Activated CD8-positive, alpha-beta memory T cell treated with anti-CD3 and anti-CD28 coated beads, Interleukin-2, amount 50 U/mL, for 4 hours (primary cell): ENCODE measurements at places on chromosomes 16 and 17.

- no peak for DNase-seq
Observed at GRCh38 chr16:77987810-77988209, 34.5 kb upstream of the CLEC3A start.

- no peak for DNase-seq
Observed at GRCh38 chr16:12220766-12221165, 244.2 kb downstream of the SNX29 start.

- DNase-seq, result no peak
Observed at GRCh38 chr16:28867241-28867640, 3.6 kb downstream of the SH2B1 start.

DNA sequence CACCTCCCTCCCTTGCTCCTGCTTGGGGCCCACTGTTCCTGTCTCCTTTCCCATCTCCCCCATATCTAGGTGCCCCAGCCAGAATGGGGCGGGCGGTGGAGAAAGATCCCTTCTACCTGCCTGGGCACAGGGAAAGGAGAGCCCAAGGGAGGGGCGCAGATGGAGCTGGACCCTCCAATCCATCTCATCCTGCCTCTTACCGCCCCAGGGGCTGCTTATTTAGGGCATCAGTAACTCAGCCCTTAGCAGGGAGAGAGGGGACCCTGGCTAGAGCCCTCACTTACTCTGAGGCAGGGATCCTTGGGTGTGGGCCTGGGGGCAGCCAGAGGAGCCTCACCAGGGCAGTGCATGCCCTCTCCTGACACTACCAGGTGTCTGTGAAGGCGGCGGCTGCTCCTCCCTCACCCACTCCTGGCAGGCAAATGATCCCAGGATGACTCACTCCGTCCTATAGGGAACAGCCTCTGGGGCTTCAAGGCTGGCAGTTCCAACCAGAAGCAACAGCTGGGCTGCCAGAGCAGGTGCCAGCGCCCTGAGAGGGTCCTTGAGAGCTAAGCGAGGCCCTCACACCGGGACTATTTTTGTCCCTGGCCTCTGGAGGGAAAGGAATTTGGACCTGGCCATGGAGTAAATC lies 16.3 kb upstream of the BCAR1 start:
- no peak for DNase-seq

- no peak for DNase-seq
Observed at GRCh38 chr17:17419166-17419565, 57.6 kb upstream of the MED9 start.

GRCh38 chr17:54992797-54993639 lies 24.5 kb downstream of the STXBP4 start:
- no peak for DNase-seq

GRCh38 chr16:84314373-84314772 lies 19.7 kb downstream of the WFDC1 start:
- no peak for DNase-seq

DNA sequence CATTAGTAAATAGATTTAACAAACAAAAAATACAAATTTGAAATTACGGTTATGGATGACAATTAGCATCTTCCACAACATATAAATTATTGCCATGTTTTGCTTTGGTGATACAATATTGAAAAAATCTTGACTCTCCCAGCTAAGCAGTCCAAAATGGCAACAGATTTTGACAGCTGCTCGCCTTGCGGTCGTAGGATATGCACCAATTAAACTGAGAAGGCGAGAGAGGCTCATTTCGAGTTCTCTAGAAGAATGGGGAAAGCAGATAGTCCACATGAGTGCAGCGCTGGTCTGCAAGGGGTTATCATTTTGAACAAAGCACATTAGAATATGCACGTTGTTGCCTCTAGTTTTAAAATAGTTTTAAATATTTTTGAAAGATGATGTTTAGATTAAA lies 55.3 kb downstream of the AKAP1 start:
- no peak for DNase-seq

DNA sequence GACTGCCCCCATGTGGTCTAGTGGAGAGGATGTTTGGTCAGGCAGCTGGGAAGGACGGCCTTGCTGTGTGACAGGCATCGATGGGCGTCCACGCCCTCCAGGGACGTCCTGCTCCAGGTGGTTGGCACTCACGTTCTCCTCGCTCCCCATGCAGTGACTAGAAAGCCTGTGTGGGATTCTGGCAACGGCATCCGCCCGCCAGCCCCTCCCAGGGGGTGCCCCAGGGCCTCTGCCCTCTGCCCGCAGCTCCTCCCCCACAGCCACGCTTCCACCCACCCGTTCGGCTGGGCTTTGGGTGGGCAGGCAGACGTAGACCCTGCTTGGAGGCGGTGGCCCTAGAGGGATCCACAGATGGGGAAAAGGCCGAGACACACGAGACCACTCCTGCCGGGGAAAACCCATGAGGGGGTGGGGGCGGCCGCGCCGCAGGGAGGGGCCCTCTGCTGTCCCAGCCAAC lies 4.7 kb upstream of the IL17C start:
- peak; percentile 62 for DNase-seq

DNA sequence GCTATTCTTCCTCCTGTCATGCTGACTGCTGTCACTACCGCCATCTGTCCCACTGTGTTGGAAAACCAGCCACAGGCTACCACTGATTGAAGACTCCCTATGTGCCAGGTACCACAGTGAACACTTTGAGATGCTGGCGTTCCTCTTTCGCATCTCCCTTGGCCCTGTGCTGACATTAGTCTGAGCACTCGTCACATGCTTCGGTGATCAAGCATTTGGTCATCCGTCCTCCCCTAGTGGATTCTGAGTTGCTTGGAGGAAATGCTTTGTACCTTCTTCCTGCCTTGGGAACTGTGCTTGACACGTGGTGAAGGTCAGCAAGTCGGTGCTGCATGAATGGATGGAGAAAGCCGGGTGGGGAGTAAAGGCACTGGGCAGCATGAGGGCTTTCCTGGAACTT lies 260.1 kb downstream of the SNX29 start:
- DNase-seq, result no peak

GRCh38 chr16:46748775-46749705 lies 896 bp upstream of the MYLK3 start:
- DNase-seq, result no peak

DNA sequence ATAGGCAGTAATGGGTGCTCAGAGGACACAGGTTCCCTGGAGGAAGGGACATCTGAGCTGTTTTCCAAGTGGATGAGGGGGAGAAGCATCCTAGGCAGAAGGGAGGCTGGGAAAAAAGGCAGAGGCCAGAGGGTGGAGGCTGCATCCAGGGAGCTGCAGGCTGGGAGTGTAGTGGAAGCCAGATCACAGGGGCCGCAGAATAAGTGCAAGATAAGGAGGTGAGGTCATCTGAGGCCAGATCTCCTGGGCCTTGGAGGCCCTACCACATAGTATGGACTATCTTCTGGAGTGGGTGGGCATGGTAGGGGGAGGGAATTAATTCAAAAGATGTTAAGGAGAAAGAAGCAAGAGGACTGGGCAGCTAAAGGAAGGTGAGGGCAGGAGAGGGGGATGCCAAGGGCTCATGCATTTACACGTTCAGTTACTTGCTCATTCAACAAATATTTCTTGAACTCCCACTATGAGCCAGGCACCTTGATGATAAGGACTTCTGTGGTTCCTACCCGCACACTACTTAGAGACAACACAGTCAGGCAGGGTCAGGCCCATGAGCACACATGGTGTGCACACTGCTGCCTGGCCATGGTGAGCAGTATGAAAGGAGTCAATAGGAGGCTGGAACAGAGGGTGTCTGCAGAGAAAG lies 2.4 kb upstream of the RIPOR1 start:
- no peak for DNase-seq

DNA sequence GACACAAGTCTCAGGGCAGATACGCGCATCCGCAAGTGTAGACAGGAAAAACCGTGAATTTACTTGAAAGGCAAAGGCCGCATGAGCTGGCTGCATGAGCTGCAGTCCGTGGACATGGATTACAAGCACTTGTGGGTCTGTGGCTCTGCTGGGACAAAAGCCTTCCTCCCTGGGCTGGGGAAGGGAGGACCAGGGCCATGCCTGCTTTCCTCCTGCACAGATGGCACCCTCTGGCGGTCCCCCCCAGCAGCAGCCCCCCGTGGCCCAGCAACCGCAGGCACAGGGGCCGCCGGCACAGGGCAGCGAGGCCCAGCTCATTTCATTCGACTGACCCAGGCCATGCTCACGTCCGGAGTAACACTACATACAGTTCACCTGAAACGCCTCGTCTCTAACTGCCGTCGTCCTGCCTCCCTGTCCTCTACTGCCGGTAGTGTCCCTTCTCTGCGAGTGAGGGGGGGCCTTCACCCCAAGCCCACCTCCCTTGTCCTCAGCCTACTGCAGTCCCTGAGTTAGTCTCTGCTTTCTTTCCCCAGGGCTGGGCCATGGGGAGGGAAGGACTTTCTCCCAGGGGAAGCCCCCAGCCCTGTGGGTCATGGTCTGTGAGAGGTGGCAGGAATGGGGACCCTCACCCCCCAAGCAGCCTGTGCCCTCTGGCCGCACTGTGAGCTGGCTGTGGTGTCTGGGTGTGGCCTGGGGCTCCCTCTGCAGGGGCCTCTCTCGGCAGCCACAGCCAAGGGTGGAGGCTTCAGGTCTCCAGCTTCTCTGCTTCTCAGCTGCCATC lies 1.7 kb upstream of the MRPL12 start:
- no peak for DNase-seq

- DNase-seq, result no peak
Observed at GRCh38 chr16:57341062-57341440, 17.5 kb upstream of the CCL22 start.

DNA sequence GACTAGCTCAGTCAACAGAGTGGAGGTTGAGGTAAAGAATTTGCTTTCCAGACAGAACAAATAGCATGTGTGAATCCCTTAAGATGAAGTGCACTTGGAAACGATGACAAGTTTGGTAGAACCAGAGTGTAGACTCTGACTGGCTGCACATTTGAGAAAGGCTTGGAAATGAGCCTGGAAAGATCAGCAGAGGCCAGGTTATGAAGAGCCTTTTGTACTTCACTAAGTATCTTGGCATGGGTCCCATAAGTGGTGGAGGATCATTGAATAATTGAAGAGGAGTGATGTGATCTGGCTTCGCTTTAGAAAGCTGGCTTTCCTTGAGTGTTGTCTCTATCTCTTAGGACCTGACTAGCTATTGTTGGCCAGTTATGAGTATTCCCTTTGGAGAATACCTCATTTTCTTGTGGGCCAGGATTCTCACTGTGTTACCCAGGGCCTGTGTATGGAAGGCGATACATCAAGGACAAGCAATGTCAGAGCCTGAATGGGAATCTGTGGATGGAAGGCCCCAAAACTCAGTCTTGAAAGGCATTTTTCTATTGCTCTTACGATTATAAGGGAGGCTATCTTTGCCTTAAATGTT lies 329.8 kb downstream of the UTP18 start:
- no peak for DNase-seq

DNA sequence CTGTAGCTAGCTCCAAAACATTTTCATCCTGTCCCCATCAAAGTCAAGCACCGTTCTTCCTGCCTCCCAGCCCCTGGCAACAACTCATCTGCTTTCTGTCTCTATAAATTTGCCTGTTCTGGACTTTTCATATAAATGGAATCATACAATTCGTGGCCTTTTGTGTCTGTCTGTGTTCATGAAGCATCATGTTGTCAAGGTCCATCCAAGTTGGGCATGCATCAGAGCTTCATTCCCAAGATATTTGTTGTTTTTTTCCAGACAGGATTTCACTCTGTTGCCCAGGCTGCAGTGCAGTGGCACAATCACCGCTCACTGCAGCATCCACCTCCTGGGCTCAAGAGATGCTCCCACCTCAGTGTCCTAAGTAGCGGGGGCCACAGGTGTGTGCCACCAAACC lies 5.9 kb downstream of the SLC5A10 start:
- DNase-seq, result no peak

- no peak for DNase-seq
Observed at GRCh38 chr17:45440161-45440778, 7.6 kb upstream of the ARHGAP27 start.

GRCh38 chr16:72658888-72659717 lies 388.8 kb downstream of the ZFHX3 start:
- no peak for DNase-seq

GRCh38 chr16:86502856-86503748 lies 7.2 kb upstream of the FOXF1 start:
- no peak for DNase-seq

DNA sequence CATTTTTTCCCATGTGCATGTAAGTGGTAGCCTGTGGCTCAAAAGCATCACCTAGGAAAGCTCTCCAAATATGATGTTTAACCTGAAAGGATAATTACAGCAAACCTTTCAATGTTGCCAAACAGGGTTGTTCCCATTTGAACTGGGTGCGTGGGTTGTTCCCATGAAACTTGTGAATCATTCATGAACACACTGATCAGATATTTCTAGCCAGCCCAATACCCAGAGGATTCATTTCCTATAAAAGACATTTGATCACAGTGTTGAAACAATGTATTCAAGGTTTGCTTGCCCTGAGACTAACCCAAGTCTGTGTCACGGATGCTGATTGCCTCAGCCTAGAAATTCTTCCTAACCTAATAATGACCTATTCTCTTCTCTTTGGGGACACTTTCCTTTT lies 12.9 kb downstream of the KRT39 start:
- DNase-seq, result no peak

DNA sequence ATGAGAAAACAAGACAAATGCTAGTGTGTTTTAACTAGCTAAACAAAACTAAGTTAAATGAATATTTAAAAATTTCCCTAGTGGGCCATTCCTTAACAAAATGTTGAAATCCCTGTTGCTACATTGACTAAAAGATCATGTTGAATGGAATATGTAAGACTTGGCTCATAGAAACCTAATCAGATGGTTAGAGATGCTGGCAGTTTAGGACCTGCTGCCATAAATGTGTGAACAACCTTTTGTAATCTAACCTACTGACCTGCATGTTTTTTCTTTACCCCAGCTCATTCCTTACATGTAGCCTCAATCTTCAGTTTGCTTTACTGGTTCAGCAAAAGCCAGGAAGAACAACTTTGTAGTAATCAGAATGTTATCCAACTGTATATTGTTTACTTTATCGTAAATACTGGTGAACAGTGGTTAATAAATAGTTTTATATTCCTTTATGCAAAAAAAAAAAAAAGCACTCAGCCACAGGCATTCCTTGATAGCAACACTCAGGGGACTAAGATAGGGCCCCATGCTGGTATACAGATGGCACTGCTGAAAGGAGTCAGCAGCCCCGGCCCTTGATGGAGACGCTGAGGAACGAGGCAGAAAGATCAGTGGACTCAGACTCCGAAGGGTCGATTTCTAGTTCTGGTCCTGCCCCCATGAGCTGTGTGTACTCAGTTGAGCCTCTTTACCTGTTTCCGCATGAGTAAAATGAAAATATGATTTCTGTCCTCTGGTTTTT lies 78.2 kb downstream of the MARF1 start:
- DNase-seq, result no peak

- DNase-seq, result no peak
Observed at GRCh38 chr16:21163576-21163975, 5.1 kb downstream of the LDAF1 start.

- no peak for DNase-seq
Observed at GRCh38 chr17:32801641-32802040, 75.3 kb downstream of the MYO1D start.

GRCh38 chr17:42695500-42695899 lies 13.2 kb downstream of the CNTNAP1 start:
- no peak for DNase-seq
